Urinary bladder (tissue), 4 donors: ENCODE measurements at places on chromosomes 4 and X. TPM values are rescaled to one million over a fixed set of nuclear protein-coding genes. Genes with fewer than 3 reads are reported as not detected.

PF4V1 gene
- not detected for total RNA-seq

TRIML2 gene
- total RNA-seq, result not detected

FGFBP2 gene
- 0.74 TPM for total RNA-seq

USP53 gene
- 40.8 TPM for total RNA-seq
